ENCODE measurements at places on chromosomes 1 and 21. TPM values are rescaled to one million over a fixed set of nuclear protein-coding genes. Genes with fewer than 3 reads are reported as not detected.

Gene ARHGAP30
- not detected for total RNA-seq

Gene ABCA4
- total RNA-seq: 2.4 TPM

Gene ESRRG
- under 0.01 TPM for total RNA-seq

Gene GJB3
- total RNA-seq: 0.12 TPM

Gene SLC16A4
- total RNA-seq: 60.5 TPM

Gene OR2L2
- not detected for total RNA-seq

Gene TFB2M
- 22.2 TPM for total RNA-seq

All from hair follicle dermal papilla cell (primary cell).